T-helper 2 cell (primary cell): ENCODE measurements at places on chromosomes 12 and 14.

- DNase-seq = no peak
Observed at GRCh38 chr14:101131451-101131916, 228.0 kb upstream of the RTL1 start.

DNA sequence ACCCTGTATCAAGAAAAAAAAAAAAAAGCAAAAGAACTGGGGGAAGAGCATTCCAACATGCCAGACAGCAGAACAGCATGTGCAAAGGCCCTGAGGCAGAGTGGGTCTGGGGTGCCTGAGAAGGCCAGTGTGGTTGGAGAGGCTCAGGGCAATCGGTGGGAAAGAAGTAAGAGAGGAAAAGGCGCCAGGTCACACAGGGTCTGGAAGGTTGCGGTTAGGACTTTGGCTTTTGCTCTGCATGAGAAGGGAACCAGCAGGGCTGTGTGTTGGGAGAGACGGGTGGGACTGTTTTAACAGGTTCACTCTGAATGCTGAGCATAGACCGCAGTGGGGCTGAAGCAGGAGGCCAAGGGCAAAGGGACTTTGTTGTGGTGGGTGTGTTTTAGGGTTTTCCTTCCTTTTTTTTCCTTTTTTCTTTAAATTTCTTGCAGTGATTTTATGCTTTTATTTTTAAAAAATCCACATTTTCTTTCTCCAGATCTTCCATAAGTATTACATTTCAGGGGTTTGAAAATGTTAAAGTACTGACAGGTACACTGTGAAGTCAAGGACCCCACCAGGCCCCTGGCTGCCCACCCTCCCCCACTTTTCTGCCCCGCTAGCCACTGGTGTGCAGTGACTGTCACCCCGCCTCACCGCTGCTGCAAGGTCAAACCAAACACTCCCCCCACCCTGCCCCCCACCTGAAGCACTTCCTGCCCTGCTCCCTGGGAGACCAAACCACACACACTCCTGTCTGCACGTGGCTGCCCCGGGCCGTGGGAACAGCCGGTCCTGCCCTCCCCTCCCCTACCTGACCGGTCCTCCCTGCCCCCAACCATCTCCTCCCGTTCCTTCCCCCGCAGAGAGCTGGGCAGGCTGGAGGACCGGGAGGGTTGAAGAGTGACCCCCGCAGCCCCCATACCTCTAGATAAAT is 30.0 kb downstream of the DTX1 start:
- DNase-seq = no peak

DNA sequence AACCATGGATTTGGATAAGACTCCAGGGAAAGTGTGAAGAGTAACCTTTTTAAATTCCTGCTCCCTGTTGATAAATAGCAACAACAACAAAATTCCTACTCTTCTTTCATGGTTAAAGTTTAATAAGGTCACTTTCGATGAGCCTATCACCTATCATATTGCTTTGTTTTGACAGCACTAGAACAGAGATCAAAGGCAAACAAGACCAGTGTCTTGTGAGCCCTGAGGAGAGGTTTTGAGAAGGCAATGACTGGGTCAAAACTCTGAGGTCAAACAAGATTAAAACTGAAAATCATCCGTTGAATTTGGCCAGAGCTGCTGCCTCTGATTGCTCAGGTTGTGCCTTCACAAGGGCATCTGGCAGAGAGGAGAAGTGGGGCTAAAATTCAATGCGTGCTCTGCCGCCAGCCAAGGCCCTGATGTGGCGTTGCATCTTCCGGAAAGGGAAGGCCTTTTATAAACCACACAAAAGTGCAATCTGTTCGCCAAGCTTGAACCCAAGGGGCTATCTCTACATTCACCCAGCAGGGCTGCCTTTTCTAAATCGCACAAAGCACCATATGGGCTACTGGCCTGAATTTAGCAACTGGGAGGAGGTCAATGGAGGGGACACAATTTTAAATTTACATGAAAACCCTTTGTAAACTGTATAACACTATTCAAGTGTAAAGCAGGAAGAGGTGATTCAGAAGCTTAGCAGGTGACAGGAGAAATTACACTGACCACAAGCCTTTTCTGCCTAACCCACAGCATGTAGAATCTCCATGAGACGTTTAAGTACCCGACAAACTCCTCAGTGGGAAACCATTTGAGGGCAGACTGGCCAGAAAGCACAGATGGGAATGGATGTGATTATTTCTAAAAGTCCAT is 140.8 kb downstream of the DAD1 start:
- no peak for DNase-seq

- no peak for DNase-seq
Observed at GRCh38 chr14:105479431-105480158, 5.0 kb downstream of the CRIP2 start.

DNA sequence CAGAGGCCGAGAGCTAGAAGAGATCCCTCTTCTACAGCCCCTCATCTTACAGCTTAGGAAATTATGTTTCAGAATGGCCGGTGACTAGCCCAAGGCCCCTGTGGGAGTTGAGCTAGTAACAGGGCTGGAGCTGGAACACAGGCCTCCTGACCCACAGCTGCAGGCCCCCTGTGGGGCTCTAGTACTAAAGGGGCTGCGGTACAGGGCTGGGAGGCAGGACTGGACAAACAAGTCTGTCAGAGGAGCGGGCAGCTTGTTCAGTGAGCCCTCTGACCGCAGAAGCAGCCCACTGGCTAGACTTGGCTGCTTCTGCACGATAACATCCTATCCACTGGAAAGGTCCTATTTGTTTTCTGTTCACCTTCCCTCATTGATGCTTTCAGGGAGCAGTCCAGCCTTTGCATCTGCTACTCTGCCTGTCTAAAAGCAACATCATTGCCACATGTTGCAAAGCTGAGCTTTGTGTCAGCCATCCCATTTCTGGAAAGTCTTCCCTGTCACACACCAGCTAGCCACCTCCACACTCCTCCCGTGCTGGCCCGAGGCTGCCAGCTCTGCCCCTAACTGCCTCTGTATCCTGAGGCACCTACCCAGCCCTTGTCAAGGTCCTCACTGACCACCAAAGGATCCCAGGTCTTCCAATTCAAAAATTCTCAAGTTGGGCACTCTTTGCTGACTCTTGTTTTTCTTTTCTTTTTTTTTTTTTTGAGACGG is 10.2 kb downstream of the PSMC1 start:
- no peak for DNase-seq

DNA sequence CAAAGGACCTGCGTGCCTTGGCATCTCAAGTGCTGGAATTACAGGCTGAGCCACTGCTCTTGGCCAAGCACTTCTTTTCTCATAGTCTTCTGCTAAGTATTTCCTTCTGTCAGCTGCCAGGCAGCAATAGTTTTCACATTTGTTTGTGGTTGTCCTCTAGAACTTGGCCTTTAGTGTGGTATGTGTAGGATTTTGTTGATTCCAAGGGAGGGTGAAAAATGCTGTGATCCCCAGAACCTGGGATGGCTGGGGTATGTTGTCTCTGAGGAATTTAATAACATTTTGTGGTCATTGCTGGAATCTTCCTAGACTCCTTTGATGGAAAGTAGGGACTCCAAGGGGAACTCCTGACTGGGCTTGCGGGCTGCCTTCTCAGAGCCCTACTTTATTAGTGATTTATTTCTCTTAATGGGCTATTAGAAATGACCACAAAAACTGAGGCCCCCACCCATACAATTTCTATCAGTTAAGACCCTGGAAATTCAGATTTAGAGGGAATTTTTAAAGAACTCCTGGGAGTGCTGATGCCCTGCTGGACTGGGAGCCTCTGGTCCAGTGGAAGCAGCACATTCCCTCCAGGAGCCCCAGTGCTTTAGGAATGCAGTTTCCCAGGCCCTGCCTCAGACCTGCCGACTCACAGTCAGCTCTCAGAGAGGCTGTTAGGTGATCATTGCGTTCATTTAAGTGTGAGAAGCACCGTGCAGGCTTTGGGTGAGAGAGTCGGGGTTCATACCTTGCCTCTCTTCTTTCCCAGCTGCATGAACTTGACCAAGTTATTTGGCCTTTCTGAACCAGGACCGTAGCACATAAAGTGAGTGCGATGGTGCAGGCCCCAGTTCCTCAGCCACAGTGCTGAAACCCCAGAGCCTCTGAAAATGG is 22.7 kb downstream of the TRAF3 start:
- DNase-seq = no peak

- no peak for DNase-seq
Observed at GRCh38 chr12:98073610-98074009, 441.8 kb upstream of the TMPO start.

GRCh38 chr14:94412671-94413638 is 24.6 kb upstream of the SERPINA1 start:
- no peak for DNase-seq

- DNase-seq = peak; percentile 27
Observed at GRCh38 chr12:51270067-51270950, at the start of gene SMAGP. TSS of gene SMAGP (minus strand) at chr12:51270415. CDS start at chr12:51269278, 1,137 bp downstream.

- no peak for DNase-seq
Observed at GRCh38 chr14:35818346-35819115, 7.6 kb upstream of the BRMS1L start.

- DNase-seq = no peak
Observed at GRCh38 chr14:79074510-79074909, 904.3 kb downstream of the NRXN3 start.

DNA sequence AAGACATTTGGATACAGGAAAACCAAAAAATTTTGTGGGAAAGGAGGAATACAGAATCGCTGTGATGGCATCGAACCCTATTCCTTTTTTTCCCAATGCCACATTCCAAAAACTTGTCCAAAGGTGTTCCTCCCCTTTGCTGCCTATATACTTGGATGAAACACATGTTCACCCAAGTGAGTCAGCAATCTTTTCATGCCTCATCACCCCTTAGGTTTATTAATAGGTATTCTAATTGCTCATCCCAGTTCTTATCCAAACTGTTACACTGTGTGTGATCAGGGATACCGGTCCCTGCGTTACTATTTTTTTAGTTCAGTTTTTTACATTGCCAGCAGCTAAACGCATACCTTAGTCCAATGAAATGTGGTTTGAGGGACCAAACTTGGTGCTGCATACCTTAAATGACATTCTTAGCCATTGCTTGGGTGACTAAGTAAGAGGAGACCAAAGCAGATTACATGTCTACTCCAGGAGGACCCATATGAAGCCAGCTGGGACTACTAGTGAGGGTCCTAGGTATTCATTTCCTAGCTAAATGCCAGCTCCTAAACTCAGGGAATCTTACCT is 20.6 kb upstream of the ST8SIA1 start:
- no peak for DNase-seq

DNA sequence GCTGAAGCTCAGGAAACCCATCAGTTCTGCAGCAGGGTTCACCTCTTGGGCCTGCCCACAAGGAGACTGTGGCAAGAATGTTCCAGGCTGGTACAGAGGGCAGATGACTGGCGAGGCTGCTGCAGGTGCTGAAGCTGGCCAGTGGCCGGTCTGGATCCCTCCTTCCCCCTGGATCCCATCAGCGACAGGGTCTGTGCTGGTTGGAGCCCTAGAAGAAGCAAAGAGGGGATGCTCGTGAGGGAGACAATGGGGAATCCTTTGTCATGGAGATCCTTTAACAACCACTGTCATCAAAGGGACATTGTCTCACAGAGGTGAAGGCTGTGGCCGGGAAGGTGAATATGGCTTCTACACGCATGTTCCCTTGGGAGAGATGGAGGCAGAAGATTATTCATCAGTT is 211.4 kb upstream of the TMEM132C start:
- no peak for DNase-seq

DNA sequence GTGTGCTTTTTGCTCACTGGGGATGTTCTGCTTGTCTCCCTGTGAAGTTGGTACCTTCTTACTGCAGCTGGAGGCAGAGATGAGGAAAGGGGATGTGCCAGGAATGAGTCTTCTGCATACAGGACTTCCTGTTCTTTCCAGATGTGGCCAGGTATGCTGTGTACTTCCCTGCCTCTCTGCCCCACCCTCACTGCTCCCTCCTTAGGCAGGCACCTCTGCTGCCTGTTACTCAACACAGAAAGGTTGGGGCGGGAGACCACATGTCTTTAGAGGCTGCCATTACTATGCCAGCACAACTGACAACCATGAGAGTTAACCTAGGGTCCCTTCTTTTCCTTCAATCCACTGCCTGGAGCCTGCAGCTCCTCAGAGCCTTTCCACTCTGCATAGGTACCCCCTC is 2.0 kb upstream of the OAS3 start:
- DNase-seq = no peak

GRCh38 chr14:31419179-31419966 is 977 bp downstream of the HEATR5A start:
- no peak for DNase-seq

GRCh38 chr14:53952533-53952932 is 4.1 kb downstream of the BMP4 start:
- DNase-seq = no peak

GRCh38 chr12:29073631-29074239 is 75.3 kb upstream of the FAR2 start:
- peak; percentile 60 for DNase-seq

DNA sequence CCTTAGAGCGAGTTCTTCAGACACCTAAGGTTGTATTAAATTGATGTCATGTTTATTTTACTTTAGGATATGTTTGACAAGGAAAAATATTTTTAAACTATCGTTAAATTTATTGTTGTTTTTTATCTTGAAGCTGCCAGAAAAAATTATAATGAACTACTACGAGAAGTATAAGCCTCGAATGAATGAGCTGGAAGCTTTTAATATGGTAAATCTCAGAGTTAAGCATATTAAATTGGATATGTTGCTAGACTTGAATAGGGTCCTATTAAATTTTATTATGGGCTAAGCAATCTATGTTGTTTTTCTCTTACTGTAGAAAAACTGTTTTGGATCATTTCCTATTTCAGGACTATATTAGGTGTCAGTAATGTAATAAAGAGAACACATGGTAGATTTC is 118.2 kb downstream of the METTL25 start:
- no peak for DNase-seq

- DNase-seq = no peak
Observed at GRCh38 chr12:45232756-45233372, 17.0 kb downstream of the ANO6 start.

DNA sequence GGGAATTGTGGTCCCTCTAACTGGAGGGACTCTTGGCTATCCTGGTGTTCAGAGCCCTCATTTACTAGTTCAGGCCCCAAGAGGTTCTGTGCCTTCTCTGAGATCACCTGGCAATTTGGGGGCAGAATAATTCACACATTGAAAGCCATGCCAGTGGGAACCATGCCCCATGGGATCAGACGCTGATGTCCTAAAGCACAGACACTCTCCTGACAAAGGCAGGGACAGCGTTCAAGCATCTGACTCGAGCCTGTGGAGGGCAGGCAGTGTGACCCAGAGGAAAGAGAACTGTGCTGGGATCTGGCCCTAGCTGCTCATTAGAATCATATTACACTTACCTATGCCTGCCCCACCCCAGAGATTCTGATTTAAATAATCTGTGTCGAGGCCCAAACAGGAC is 2.4 kb upstream of the ASB2 start:
- DNase-seq = no peak
